ENCODE measurements at places on chromosomes 12 and 14. TPM values are rescaled to one million over a fixed set of nuclear protein-coding genes. Genes with fewer than 3 reads are reported as not detected.

GRCh38 chr14:100484531-100485267 is 102.5 kb downstream of the BEGAIN start:
- DNase-seq: no peak

OTOGL gene
- 1.4 TPM for total RNA-seq

PLEKHG7 gene
- total RNA-seq: not detected

CACNA1C gene
- 1.8 TPM for total RNA-seq

TIGAR gene
- 9.7 TPM for total RNA-seq

TIMELESS gene
- total RNA-seq: 14.1 TPM
